Amniotic epithelial cell (primary cell): ENCODE measurements at places on chromosomes 4 and X.

DNA sequence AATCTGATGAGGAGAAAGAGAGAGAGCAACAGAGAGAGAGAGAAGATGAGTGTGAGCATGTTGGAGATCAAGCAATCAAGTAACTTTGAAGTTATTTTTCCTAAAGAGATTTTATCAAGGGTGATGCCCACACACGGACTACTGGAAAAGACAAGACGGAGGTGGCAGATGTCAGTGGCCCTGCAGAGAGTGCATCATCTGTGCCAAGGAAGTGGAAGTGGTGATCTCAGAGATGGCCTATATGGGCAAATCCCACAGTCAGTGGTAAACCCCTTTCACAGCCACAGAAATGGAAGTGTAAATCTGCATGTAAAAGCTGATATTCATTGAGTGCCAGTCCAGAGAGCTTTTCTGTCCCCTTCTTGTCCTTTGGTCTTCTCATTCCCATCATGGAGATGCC lies 577.2 kb upstream of the AADAT start:
- DNase-seq = no peak

DNA sequence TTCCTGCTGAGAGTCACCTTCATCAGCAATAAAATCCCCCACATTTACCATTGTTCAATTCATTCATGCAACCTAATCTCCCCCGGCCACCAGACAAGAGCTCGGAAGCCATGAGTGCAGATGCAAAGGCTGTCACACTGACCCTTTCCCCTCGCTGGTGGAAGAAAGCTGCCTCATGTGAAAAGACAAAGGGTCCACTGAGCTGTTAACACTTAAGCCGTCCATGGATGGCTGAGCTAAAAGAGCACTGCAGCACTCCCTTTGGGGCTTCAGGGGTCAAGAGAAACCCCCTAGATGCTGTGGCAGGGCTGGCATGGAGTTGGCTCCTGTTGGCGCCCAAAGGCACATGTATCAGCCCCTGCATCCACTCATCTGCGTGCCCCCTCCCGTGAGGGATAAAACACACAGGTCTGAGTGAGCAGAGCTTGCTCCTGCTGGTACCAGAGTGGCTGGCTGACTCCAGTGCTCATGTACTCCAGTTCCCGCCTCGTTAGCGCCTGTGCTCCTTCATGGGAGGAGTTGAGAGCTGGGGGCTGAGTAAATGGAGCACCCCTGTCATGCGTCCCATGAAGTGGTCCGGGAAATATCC lies 216.5 kb downstream of the PDHA2 start:
- no peak for DNase-seq

DNA sequence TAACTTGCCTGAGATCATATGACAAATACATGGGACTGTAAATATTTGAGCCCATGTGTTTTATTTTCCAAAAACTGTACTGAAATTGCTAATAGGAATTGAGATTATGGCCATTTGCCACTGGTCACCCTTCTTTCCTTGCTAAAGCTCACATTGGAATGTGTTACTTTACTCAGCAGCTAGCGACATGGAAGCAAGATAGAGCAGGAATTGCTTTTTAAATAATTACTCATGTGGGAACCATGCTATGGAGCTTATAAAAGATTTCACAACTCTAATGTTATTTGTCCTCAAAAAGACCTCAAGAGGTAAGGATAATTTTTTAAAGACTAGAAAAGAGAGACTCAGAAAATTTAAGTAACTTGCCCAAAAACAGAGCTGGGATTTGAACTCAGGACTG lies 48.8 kb upstream of the AFAP1 start:
- peak; percentile 53 for DNase-seq

GRCh38 chrX:137425986-137426385 lies 139.9 kb upstream of the ZIC3 start:
- no peak for DNase-seq

DNA sequence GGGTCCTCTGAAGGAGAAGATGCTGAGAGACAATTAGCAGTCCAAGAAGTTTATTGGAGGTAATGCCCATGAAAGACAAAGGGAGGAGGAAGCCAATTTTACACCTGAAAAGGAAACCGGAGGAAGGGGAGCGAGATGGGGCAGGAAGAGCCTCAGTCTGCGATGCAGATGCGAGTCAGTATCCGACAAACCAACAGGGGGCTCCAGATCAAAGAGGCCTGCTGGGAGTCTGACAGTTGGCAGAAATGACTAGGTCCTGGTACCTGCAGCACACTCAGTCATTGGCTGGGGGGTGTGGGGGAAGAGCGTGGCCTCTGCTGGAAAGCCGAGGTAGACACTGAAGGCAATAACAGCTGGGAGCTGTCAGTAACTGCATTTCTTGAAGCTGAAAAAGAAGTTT lies 231.1 kb upstream of the CENPE start:
- DNase-seq = no peak

DNA sequence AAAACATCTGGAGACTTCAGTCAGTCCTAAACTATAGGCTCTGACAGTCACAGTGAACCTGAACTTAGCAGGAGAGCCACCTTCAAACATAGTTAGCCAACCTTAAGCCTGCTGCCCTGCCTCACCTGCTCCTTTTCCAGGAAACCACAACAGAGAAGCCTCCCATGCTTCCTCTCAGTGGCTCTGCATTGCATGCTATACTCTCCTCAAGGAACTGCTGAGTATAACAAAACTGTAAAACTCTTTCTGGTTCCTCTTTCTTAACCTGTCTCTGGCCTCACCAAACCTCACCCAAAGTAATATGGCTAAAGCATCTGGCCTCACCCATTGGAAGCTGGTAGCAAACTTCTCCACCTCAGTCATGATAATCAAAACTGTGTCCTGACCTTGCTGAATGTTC lies 122.1 kb downstream of the ANKRD50 start:
- no peak for DNase-seq

DNA sequence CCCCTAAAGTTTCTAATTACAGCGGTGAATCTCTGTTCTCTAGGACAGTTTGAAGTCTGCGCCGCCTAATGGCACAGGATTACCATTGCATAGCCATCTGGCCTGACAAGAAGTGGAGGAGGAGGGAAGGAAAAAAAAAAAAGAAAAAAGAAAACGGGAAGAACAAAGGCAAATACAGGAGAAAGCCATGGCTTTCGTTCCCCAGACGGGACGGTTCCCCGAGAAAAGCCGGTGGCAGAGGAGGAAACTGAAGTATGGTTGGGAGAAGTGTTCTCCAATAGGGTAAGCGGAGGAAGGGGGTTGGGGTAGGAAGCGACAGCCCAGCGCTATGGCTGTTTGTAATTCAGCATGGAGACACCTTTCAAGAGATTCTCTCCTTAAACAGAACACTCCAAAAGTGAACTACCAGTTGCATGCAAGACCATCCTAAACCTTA lies 80.8 kb downstream of the HMGN5 start:
- peak; percentile 46 for DNase-seq

GRCh38 chr4:149741186-149741831 lies 74.3 kb downstream of the IQCM start:
- no peak for DNase-seq

DNA sequence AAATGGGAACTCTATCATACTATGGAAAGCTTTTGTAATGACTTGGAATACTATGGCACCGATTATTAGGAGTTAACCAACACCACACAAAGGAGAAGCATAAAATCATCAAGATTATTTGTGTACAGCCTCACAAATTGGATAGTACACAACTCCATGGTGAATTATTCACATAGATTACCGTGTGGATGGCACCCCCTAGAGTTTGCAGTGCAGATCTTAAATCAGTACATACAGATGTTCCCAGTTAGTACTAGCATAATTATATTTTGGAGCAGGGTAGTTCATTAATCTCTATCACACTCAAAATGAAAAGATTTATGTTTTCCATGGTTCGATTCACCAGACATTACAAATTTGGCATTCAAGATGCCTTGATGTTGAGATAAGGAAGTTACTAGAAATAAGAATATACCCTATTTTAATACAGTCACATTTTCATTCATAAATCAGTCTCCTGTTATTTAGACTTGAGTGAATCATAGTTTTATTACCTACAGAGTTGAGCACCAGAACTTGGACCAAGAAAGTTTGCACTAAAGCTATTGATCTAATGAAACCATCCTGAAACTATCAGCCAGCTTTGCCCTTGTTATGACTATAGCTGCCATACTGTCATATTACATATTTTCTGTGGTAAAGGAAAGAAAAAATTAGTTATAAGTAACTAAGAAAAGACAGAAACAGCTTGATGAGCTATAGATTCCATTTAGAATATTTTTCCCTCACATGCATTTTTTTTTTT lies 531.8 kb downstream of the GLUD2 start:
- DNase-seq = peak; percentile 14

DNA sequence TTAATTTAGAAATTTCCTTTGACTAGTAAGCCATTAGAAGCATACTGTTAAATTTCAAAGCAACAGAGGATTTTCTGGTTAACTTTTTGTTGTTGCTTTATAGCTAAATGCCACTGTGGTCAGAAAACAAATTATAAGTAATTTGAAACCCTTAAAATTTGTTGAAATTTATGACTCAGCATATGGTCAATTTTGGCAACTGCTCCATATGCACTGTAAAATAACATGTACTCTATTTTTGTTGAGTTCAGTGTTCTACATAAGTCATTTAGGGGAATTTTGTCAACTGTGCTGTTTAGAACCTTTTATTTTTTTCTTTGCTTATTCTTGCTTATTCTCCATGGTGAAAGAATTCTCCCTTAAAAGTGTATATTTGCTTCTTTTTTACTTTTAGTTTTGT lies 28.6 kb downstream of the SCLT1 start:
- DNase-seq = peak; percentile 54

- DNase-seq = no peak
These were observed 759.8 kb downstream of the CENPC start for GRCh38 chr4:66785479-66785878.

GRCh38 chr4:28831867-28832266 lies 1888.3 kb upstream of the PCDH7 start:
- DNase-seq = peak; percentile 21

DNA sequence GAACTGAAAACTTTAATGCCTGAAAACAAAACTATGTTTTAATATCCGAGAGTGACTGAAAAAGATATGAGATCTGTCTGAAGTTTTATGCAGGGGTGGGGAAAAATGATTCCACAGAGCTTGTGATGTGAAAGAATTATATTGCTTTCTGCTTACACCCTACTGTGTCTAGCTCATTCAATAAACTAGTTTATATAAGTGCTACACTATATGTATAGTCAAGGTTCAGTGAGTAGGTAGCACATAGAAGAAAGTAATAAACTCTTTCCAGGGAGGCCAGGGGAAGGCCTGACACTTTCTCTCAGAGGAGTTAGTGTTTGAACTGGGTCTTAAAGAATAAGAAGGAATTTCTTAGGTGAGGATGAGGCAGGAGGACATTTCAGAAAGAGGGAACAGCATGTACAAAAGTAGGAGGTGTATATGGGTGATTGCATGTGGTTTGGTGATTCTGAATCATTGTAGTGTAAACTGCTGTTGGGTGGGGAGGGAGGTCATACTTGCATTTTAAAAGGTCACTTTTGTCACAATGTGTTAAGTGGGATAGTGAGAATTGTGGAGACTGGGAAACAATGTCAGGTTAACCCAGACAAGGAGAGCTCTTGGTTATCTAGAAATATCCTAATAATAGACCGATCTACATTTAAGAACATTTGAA lies 25.1 kb upstream of the TEX13D start:
- DNase-seq = no peak

DNA sequence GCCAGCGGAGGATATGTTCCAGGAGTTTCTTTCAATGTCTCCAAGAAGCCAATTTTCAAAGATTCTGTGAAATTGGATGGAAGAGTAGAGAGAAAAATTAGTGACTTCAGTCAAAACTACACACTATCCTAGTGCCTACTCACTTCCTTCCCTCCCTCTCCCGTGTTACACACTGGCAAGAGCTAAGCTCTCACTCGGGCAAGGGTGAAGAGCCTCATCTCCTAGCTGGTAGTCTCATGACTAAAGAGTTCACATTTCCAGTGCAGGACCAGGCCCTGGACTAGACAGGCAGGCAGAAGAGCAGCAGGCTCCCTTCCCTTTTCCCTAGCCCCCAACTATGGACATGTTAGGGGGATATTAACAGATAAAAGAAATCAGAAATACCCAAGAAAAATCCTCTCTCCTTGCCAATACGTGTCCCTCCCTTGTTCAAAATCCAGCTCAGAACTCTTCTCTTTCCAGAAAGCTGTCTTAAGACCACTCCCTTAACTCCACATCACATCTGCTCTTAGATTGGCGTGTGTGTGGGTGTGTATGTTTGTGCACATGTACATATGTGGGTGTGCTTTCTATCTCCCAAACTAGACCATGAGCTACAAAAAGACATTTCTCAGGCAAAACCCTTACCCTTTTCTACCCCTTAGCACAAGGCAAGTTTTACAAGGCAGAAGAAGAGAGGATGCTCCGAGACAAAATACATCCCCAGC lies 29.9 kb downstream of the ZDHHC9 start:
- DNase-seq = no peak

DNA sequence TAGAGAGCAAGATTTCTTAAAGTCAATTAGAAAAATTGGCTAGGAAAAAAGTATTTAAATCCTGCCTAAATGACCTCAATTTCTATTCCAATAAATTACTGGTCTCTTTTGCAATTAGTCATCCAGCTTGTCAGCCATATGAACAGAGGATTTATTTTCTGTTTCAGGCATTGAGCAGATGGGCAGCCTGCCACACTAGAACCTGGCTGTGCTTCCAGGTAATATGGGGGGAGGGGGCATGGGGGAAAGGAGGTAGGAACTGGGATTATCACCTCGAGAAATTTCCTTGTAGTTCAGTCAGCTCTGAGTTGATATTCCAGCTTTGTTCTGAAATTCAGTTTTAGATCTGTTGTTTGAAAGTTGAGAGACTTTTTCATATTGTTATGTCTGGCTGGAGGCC lies 206.3 kb upstream of the LCORL start:
- DNase-seq = no peak

GRCh38 chrX:102515975-102516941 lies at the start of gene TMSB15A:
Gene TMSB15A (minus strand): TSS chrX:102516739.
- DNase-seq = peak; percentile 26

- DNase-seq = no peak
These were observed 37.9 kb upstream of the FGFBP2 start for GRCh38 chr4:16000708-16001483.

- DNase-seq = no peak
These were observed 15.8 kb upstream of the UBE2K start for GRCh38 chr4:39682138-39682537.

DNA sequence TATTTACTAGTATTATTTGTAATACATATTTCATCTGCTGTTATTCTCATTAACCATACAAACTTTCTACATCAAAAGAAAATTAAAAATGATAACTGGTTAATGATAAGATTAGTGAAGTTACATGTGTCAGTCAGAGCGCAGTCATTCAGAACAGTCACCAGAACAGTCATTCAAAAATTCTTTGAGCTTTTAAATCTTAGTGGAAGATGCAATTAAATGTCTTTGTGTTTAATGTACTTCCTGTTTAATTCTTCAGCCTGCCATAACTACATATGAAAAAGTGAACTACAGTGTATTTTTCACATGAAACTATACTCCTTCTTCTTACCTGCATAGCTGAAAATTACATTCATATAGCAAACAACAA lies 179.7 kb upstream of the NDST4 start:
- DNase-seq = no peak

GRCh38 chr4:164700471-164700870 lies 53.5 kb upstream of the SMIM31 start:
- DNase-seq = no peak

DNA sequence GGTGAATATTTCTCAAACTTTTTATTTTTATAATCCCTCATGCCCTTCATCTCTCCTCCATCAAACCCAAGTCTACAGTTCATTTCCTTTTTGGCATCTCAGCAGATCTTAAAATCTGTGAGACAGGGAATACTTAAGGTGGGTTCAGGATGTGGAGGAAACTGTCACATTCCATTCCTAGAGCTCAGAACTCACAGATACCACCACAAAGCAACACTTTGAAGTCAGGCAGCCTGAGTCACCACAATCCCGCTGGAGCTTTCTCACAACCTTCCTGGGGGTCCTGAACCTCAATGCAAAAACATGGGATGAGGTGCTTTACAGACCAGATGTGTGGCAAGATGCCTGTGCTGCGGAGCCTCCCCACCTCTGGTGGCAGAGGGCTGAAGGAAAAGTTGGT lies 63.2 kb downstream of the HHIP start:
- peak; percentile 68 for DNase-seq
